Brain microvascular endothelial cell (primary cell): ENCODE measurements at places on chromosomes 16 and 17.

- no peak for DNase-seq
Measured at GRCh38 chr16:87404764-87405625, 12.9 kb downstream of the MAP1LC3B start.

DNA sequence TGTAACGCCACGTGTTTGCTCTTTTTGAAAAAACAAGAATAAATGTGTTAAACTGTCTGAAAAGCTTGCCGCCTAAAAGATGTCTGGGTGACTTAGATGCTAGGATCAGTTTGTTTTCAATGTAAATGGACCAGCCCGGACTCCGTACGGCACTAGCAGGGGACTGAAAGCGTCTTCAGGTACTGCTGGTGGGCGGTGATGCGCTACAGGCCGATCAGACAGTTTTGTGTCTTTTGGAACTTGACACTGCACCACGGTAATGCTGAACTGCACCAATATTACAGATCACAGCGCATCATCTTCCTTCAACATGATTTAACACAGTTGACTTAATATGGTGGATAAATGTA, 727 bp upstream of the MBTPS1 start:
- peak; percentile 23 for DNase-seq

DNA sequence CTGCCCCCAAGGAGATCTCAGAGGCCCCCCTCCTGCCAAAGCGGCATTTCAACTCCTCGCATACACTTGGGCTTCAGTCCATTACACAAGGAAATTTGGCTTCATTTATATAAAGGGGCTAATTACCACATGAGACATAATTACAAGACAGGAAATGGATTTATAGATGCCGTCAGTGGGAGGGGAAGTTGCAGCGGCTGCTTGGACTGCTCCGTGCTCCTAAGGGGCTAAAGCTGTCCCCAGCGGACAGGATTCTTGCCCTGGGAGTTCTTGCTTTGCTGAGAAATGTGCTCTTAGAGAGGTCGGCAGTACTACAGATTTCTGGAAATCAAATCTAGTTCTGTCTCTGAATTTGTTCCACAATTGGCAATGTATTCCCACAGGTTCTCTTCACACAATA, 57.2 kb upstream of the NLK start:
- DNase-seq: no peak

GRCh38 chr17:39738983-39739884, 1.5 kb downstream of the GRB7 start:
- no peak for DNase-seq

DNA sequence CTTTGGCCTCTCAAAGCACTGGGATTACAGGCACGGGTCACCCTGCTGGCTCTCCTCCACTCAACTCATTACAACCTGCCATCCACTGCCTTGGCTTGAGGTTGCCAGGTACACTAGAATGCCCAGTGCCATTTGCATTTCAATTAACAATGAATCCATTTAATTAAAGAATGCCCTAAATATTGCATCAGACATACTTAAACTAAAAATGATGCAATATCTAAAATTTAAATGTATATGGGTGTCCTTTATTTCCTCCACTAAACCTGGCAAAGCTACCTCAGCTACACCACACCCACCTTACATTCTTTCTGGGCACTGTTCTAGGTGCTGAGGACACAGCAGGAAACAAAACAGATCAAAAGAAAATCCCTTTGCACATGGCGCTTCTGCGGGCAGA, 382.2 kb upstream of the ZFHX3 start:
- DNase-seq: no peak

- peak; percentile 56 for DNase-seq
Measured at GRCh38 chr17:74176546-74177001, 26.9 kb upstream of the RPL38 start.

- no peak for DNase-seq
Measured at GRCh38 chr17:66518677-66519076, 216.3 kb downstream of the PRKCA start.

GRCh38 chr16:28596840-28597691, at the start of gene SULT1A2:
TSS of gene SULT1A2 (minus strand) at chr16:28597050. CDS start at chr16:28595930, 1,120 bp downstream.
- no peak for DNase-seq

- no peak for DNase-seq
Measured at GRCh38 chr16:77548151-77548550, 113.3 kb upstream of the ADAMTS18 start.

- no peak for DNase-seq
Measured at GRCh38 chr16:49269201-49269600, 12.4 kb downstream of the CBLN1 start.

GRCh38 chr17:10653987-10654386, 3.1 kb downstream of the MYH3 start:
- no peak for DNase-seq

DNA sequence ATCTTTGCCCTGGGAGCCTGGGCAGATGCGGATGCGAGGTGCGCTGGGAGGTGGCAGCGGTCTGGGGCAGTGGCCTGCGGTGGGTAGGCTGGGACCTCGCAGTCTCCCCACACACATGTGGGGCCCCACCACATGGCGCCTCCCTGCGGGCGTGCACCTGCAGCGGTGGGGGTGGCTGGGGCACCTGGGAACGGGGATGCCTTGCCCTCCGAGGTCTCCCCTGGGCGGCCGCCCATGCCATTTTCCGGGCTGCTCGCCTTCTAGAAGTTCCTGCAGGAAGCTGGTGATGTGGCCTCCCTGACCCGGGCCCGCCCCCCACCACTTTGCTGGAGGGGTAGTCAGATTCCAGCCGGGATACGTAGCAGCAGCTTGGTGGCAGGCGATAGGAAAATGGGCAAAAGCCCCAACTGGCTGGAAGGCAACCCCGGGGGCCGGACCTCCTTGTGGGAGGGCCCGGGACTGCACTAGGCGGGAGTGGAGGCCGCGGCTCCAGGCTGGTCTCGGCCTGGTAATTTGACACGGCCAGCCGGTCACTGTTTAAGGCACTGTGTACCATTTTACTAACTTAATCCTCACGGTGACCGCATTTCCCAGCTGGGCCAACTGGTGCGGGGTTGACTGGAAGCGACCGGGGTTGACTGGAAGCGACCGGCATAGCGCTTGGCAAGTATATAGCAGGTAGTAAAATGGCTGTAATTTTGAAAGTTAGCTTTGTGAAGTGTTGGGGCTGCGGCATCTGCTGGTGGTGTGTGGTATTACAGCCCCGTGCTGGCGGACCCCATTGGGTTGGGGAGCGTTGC, 38.5 kb downstream of the IGF2BP1 start:
- DNase-seq: peak; percentile 46

- peak; percentile 91 for DNase-seq
Measured at GRCh38 chr16:55494994-55495421, 13.9 kb upstream of the LPCAT2 start.

DNA sequence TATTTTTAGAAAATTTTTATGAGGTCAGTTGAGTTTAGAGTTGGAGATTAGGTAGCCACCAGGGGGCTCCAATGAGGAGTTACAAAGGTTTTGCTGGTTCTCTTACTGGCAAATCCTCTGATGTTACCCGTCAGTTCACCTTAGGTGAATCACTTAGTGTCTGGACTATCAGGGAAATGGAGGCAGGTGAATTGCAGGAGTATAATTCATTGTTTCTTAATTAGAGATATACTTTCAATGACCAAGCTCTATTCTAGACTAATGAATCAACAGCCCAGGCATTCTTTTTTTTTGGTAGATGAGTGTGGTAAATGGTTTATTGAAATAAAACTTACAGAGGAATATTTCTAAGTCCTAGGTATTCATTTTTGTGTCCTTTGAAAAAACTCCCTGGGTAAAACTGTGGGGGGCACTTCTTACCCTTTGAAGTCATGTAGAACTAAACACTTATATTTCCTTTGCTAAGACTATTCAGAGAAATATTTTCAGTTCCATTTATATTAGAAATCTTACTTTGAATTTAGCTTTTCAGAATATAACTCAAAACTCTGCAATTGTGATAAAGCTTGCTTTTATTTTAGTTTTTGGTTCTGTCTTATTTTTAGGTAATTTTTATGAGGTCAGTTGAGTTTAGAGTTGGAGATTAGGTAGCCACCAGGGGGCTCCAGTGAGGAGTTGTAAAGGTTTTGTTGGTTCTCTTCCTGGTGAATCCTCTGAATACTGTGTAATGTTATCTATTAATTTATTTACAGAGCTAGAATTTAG, 17.7 kb downstream of the PSMD11 start:
- peak; percentile 62 for DNase-seq

GRCh38 chr17:67245694-67246402, 852 bp upstream of the HELZ start:
- DNase-seq: no peak
